ENCODE measurements at places on chromosomes 2 and 18.

GRCh38 chr2:168220965-168221819 lies 26.2 kb downstream of the STK39 start:
- no peak for DNase-seq

GRCh38 chr2:237558961-237559641 lies 7.3 kb upstream of the PRLH start:
- no peak for DNase-seq

DNA sequence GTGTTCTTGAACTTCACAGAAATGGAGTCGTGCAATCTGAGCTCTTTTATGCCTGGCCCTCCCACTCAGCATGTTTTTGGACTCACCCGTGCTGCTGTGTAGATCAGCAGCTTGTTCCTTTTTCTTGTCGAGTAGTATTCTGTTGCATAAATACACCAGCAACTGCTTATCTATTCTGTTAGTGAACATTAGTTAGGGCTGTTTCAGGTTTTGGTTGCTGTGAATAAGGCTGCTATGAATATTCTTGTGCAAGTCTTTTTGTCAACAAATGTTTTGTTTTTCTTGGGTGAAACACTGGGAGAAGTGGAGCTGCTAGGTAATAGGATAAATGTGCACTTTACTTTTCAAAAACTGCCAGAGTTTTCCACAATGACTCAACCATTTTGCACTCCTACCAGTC lies 15.3 kb upstream of the CIDEA start:
- DNase-seq = no peak

- DNase-seq = no peak
Observed at GRCh38 chr2:824954-825353, 125.7 kb upstream of the SNTG2 start.

- DNase-seq = no peak
Observed at GRCh38 chr18:50060822-50061221, 134.1 kb downstream of the MYO5B start.

DNA sequence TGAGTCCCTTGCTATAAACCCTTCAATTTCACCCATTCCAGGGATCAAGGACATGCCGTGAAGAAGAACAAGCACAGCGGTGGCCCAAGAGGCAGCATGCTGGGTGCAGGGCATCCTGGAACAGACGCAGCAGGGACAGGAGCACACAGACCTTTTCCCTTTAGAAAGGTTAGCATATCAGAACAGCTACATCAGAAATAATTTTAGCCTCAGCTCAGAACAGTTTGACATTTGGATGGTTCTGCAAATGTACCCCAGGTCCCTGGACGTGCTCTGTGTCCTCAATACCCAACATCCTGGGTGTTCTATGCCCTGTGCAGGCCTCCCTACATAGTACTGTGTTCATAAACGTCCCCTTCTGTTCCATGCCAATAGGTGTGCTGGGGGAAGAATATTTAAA lies 80.4 kb downstream of the MYOM1 start:
- no peak for DNase-seq

GRCh38 chr2:160652236-160652635 lies 158.6 kb upstream of the RBMS1 start:
- DNase-seq = no peak

GRCh38 chr2:104758199-104758620 lies 95.7 kb upstream of the POU3F3 start:
- no peak for DNase-seq
